ENCODE measurements at places on chromosomes 12 and 14.
A peak's percentile ranks its signal among the peaks of the same experiment; 100 is the strongest.

GRCh38 chr12:123126294-123127181 lies 24.4 kb downstream of the PITPNM2 start:
- peak; percentile 72 for DNase-seq

- no peak for DNase-seq
These were observed 207.6 kb downstream of the DAD1 start for GRCh38 chr14:22381408-22381760.

DNA sequence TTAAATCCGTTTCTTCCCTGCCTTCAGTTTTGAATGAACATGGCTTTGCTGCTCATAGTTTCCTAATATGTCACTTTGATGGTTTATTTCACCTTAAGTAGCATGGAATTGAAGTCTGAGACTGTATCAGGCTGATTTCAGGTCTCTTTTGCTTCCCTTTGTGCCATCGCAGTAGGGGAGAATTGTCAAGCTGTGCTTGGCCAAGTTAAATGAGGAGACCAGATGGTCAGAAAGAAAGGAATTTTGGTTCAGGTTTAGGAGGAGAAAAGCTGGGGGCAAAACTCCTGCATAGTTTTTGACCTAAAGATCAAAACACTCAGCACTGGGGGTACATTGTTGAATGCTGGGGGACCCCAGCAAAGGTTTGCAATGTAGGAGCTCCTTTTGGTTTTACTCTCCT lies 398.4 kb downstream of the NUAK1 start:
- no peak for DNase-seq

GRCh38 chr12:91056488-91056887 lies 1.3 kb downstream of the KERA start:
- DNase-seq = no peak

- no peak for DNase-seq
These were observed 739 bp upstream of the PPP2R5E start for GRCh38 chr14:63543826-63544406.

GRCh38 chr12:32360956-32361355 lies 38.4 kb upstream of the FGD4 start:
- no peak for DNase-seq

GRCh38 chr12:83092606-83093005 lies 405.9 kb downstream of the TMTC2 start:
- no peak for DNase-seq

DNA sequence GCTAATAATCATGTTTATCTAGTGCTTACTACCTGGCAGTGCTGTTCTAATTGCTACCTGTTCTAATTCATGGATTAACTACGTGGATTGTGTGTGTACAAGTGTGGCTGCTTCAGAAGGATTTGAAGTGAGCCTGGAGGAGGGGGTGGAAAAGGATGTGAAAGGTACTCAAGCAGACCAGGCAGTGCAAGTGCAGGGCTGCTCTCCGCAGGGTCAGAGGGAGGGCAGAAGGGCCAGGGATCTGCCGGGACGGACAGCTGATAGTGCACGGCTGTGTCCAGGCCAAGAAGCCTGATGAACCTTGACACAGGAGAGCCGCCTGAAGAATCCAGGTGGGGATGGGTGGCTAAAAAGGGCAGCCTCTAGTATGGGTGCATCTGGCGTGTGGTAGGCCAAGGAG lies 28.5 kb downstream of the PIWIL1 start:
- DNase-seq = no peak

GRCh38 chr14:104932676-104933631 lies 8.3 kb downstream of the PLD4 start:
- peak; percentile 22 for DNase-seq

DNA sequence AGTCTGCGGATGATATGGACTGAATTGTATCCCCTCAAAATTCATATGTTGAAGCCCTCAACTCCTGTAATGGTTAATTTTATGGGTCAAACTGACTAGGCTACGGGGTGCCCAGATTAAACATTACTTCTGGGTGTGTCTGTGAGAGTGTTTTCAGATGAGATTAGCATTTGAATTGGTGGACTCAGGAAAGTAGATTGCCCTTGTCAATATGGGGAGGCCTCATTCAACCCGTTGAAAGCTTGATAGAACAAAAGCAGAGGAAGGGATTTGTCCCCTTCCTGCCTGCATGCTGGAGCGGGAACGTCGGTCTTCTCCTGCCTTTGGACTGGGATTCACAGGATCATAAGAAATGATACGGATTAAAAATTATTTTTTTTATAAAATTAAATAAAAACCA lies 84.5 kb downstream of the BBS10 start:
- DNase-seq = no peak

DNA sequence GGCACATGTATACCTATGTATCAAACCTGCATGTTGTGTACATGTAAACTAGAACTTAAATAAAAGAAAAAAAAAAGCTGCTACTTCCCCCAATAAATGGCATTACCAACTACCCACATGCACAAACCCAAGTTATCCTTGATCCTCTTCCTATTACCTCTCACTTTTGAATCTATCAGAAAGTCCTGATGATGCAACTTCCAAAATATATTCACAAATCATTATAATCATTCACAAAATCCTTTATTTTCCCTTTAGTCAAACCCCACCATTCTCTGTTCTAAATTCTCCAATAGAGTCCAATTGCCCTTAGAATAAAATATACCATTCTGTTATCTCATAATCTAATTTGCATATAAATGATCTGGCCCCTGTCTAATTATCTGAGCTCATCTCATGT lies 92.0 kb downstream of the PLEKHG7 start:
- no peak for DNase-seq

DNA sequence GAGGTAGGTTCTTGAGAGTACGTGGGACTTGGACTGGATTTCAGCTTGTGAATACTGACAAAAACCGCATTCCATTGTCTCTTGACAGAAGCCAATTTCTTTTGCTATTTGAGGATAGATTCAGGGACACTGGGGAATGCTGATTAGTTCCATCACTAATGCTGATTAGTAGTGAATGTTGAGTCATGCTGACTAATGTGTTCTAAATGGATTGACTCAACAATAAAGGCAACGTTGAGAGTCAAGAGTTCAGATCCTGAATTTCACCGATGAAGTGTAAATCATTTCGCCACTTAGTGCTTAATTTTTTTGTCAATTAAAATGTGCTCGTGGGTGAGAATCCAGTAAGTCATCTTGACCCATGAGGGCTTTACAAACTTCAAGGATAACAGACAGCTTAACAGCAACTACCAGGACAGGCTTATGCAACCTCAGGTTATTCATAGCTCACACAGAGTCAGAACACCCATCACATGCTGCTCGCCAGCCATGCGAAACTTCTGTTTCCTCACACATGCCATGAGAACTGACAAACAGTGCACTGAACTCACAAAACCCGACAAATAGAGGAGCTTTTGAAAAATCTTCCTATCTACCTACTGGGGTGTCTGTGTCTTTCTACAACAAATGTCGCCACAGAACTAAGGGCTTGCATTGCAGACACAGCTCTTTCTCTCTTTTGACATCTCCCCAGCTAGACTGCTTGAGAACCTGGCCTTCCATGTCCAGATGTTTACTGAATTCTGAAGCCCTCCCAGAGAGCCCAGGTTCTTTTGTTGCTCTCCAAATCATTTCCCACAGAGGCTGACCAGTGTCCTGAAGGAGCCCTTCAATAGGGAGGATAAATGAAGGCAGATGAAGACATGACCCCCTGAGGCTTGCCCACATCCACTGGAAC lies 316.4 kb downstream of the ZFP36L1 start:
- no peak for DNase-seq

- no peak for DNase-seq
These were observed 62.2 kb downstream of the PAPOLA start for GRCh38 chr14:96564389-96564788.

- no peak for DNase-seq
These were observed 424.2 kb upstream of the DCN start for GRCh38 chr12:91606662-91607377.

DNA sequence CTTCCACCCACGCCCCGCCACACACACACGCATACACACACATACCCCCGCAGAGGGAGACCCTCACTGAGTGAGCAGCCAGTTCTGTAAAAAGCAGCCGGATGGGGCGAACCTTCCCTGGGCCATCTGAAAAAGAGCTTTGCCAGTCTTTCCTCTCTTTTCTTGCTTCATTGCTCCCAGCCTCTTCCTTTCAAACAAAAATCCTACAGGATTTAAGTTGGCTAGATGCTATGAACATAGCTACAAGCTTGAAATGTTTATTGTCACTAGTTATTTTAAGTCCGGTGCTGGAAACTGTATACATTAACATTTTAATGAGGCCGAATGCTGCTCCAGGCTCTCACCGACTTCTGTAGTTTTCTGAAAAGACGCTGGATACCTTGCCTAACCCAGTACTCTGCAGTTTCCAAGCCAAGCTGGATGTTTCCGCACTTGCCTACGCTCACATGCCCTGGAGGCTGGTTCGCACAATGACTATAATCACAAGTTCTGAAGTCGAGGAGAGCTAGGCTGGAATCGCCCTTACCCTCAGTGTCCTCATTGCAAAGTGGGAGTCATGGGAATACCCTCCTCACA lies 39.2 kb downstream of the LTBP2 start:
- DNase-seq = no peak

- DNase-seq = no peak
These were observed 34.9 kb downstream of the TTC7B start for GRCh38 chr14:90781344-90781761.

DNA sequence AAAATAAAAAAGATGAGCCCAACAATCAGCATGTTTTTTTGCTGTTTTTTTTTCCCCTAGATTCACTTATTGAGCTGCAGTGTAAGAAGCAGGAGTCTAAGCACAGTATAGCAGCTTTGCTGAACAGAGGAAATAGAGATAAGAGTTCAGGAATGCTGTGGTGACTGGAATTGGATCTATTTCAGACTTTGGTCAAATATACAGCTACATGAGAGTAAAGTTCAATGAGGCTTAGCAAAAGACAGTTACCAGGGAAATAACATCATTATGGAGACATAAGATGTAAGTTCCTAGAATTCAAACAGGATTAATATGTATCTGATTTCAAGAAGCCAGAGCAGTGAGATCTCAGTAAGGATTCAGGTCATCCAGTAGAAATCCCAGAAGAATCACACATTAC lies 613.0 kb downstream of the RPS29 start:
- no peak for DNase-seq

DNA sequence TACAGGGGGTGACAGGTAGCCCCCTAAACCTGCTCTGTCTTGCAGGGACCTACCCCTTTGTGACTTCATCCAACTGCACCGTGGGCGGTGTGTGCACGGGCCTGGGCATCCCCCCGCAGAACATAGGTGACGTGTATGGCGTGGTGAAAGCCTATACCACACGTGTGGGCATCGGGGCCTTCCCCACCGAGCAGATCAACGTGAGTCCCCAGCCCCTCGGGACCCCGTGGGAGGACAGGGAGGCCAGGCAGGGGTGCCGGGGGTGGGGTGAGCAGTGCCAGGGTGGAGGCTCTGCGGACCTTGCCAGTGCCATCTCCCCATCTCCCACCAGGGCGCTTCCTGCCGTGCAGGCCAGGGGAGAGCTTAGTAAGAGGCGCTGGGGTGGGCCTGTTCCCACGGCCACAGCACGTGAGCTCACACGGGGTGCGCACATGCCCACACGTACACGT lies 11.1 kb upstream of the SIVA1 start:
- no peak for DNase-seq

GRCh38 chr14:72466325-72466724 lies 427.6 kb downstream of the DPF3 start:
- no peak for DNase-seq

GRCh38 chr14:31003284-31003683 lies 22.2 kb upstream of the AP4S1 start:
- DNase-seq = no peak

DNA sequence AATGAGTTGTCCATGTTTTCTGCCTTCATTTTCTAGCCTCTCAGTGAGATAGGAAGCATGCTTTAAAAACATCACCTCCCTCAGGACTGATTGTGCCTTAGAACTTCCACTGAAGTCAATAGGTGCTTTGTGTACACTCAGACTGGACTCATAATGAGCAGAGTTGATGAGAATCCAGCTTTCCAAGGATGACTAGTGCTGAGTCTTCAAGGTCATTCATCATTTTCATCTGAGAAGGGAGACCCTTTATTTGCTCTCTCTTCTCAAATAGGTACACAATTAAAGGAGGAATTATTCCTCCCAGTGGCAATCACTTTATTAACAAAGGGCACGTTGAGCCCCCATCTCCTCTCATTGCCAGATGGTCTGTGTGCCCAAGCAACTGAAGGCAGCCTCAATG lies 210.9 kb upstream of the PRKD1 start:
- DNase-seq = no peak

- DNase-seq = no peak
These were observed 467 bp upstream of the JAG2 start for GRCh38 chr14:105168979-105169507.

GRCh38 chr14:25001601-25002000 lies 48.3 kb downstream of the STXBP6 start:
- no peak for DNase-seq

GRCh38 chr12:56645717-56646446 lies at the start of gene ATP5F1B:
Gene ATP5F1B, minus strand, starts transcription at chr12:56645984. Its CDS starts 21 bp downstream, at chr12:56645963.
- peak; percentile 90 for DNase-seq

DNA sequence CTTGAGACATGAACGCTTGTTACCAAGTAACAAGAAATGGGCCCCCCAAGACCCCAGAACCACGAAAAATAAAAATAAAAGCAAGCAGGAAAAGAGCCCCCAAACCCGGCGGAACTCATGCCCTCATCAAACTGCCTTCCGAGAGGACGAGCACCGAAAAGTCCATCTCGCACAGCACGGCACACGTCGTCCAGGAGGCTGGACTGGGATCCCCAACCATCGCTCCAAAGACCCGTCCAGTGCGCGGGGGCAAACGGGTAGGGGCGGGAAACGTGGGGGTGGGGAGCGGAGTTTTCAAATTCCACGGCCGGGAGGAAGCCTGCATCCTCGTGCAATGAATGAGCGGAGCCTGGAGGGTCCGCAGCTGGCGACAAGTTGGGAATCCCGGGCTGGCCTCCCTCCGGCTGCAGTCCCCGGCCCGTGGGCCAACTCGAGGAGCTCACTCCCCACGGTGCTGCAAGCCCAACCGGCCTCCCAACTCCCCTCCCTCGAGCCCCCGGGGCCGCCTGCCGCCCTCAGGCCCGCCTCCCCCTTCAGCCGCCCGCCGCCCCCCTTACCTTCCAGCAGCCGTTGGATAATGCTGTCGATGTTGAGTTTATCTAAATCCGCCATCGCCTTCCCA lies 484 bp downstream of the PPP1CC start:
- peak; percentile 77 for DNase-seq

GRCh38 chr14:59161561-59162175 lies 26.8 kb upstream of the DAAM1 start:
- no peak for DNase-seq

GRCh38 chr12:45730084-45730347 lies 510 bp downstream of the ARID2 start:
- DNase-seq = no peak

Data from C1 segment of cervical spinal cord (tissue), 14 donors.